Hematopoietic multipotent progenitor cell treated with erythropoietin and hydrocortisone succinate and interleukin-3 and kit ligand, for 8 days (in vitro differentiated cells): ENCODE measurements at places on chromosomes 6 and 20.

DNA sequence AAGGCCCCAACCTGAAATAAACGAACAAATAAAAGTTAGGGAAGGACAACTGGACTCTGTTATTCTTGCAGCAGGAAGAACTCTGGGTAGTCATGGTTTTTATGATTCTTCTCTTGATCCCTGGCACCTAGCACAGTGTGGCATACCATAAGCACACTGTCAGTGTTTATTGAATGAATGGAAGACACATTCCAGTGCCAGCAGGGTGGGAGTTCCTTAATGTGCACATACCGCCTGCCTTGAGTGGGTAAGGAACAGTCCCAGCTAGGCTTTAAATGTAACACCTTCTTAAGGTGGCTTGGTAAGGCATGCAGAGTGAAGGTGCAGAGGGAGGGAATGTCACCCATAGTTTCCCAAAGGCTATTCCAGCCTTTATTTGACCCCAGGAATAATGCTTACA lies 162.9 kb upstream of the CEP162 start:
- no peak for DNase-seq

- DNase-seq, result no peak
Observed at GRCh38 chr6:34630040-34630439, 66.5 kb downstream of the ILRUN start.

- no peak for DNase-seq
Observed at GRCh38 chr6:137843211-137843610, 23.8 kb upstream of the TNFAIP3 start.

DNA sequence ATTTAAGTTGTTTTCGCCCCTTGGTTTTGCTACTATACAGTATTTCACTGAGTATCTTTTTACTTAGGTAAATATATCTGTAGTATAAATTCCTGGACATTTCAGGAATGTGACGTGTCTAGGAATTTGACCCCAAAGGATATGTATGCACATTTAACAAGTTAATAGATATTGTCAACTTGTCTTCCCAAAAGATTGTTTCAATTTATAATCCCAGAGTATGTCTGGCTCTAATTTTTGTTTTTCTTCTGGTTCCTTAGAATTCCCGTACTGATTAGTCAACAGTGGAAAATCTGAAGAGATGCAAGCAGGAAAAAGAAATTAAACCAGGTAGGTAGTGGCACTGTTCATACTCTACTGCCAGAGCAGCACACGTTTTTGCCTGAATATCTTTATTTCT lies 7.2 kb downstream of the PKIG start:
- no peak for DNase-seq

DNA sequence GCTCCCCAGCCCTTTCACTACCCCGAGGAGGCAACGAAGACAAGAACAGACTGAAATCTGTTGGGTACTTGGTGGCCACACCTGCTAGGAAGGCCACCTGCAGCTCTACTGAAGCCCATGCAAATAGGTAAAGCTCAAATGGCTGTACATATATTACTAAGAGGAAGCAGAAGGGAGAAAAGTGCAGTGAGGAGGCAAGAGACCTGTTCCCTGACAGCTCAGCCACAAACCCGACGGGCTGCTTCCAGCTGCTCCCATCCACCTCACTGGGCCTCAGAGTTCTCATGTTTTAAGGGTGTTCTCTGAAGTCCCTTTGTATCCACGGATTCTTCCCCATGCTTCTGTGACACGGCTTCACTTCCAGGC lies 24.6 kb downstream of the TRAM2 start:
- no peak for DNase-seq
